ENCODE measurements at places on chromosomes 7 and 10.

DNA sequence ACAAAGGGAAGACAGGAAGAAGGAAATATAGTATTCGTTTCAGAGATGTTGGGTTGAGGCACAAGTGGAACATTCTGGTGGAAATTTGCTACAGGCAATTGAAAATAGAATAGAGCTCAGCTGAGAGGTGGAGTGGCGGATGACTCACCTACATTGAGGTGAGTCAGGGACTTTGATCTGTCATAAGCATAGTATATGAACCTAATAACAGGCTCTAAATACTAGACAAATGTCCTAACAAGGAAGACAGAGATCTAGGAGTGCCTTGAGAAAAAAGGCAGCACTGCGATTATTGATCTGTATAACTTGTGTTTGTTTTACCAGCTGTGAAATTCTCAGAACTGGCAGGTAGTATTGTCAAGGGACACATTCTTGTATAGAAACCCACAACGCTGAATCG, 907 bp upstream of the IFRD1 start:
- no peak for DNase-seq

DNA sequence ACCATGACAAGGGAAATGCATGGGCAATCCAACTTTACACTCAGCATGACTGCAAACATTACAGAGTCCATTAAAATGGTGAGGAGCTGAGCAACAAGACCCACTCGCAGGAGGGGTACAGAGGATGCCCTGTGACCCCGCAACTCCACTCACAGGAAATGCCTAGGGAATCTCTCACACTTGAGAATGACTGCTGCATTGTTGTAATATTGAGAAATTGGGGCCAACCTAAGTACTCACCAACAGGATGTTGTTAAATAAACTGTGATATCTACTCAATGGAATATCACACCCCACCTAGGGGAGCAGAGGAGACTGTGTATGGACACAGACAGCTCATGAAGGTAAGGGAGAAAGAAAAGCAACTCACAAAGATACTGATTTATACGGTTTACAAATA, 53.4 kb upstream of the CAMK2B start:
- no peak for DNase-seq

- DNase-seq: no peak
These were observed 101.9 kb downstream of the COL28A1 start for GRCh38 chr7:7433811-7434210.

GRCh38 chr10:99844433-99844955, 62.1 kb downstream of the ABCC2 start:
- no peak for DNase-seq

DNA sequence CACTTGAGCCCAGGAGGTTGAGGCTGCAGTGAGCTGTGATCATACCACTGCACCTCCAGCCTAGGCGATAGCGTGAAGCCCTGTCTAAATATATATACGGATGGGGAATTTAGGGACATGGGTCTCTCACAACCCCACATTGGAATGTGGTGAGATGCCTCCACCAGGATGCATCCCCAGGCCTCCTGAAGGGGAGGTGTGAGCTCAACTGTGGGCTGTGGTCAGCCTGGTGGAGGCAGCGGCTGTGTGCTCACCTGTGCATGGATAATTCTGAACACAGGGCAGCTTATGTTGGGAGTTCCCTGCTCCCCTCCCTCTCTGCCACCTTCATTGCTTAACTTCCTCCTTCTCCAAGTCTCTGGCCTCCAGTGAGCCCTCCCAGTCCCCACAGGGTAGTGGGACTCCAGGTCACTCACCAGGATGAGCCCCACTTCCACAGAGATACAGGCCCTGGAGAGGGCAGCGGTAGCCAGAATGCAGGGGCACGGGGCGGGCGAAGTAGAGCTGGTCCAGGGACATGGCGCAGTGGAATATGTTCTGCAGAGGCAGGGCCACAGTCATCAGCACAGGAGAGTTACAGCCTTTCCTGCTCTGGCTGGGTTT, 30.4 kb downstream of the PYROXD2 start:
- no peak for DNase-seq

GRCh38 chr10:97519342-97519741, 20.6 kb downstream of the UBTD1 start:
- DNase-seq: no peak

DNA sequence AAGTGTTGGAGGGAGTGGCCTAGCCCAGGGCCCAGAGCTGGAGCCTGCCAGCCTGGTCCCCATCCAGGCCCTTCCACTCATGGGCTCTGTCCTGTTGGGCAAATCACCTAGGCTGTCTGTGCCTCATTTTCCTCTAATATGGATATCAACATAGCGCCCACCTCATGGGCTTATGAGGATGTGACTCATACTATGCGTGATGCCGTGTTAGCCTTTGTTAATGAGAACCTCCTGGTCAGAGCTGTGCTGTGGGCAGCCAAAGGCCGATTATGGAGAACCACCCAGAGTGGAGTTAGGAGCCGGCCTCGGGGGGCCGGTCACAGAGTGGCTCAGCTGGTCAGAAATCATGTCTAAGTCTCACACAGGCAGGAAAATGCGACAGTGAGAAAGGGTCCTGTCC, 306.4 kb downstream of the PAXIP1 start:
- DNase-seq: no peak

- DNase-seq: no peak
These were observed 295.3 kb upstream of the MKI67 start for GRCh38 chr10:128421371-128422160.

DNA sequence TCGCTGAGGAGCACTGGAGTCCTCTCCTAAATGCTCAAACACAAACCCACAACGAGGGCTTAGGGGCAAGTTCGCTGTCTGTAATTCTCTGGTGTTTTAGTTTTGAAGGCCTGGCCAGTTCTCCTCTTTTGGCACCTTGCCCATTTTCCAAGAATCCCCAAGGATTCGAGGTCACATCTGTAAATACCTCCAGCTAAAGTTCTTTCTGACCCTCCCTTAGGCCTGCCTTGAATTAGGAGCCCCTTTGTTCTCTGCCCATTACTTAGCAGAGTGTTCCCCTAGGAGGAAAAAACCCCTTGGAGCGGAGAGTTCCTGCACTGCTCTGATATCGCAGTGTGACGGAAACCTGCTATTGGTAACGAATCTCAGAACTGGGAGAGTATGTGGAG, 743 bp upstream of the PYROXD2 start:
- peak; percentile 31 for DNase-seq

DNA sequence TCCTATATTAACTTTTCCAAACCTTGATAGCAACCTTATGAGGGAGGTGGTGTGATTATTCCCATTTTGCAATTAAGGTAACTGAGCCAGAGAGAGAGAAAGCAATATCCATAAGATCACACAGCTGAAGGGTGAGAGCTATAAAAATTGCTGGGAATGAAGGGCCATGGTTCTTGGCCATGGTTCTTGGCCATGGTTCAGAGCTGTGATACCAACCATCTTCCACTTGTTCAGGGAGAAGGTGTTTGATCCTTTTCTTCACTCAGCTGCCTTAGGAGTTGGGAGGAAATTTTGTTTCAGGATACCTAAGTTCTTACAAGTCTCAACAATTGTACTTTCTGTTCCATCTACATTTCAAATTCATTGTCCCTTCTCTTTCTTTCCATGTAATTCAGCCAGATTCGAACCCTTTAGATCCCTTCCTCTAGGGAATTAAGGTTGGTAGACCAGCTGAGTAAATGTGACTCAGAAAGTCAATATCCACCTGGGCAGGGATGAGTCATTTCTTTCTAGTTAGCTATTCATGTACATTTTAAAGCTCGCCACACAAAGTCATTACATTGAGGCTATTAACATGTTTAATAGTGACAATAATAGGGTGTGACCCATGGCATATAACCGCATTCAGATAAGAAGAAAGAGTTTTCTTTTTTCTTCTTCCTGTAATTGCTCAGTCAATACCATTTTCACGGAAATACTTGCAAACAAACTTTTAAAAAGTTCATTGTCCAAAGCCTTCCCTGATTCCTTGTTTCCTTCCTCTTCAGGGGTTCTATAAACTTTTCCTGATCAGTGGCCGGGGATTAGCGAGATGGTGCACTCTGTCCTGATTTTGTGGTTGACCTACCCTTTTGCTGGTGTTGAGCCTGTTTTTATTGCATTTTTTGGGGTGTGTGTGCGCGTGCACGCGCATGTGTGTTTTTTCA, 143.4 kb downstream of the TCF7L2 start:
- DNase-seq: no peak

- no peak for DNase-seq
These were observed 41.5 kb upstream of the PDGFA start for GRCh38 chr7:560966-561630.

Data from T47D (cell line).